GM19239 (cell line): ENCODE measurements at places on chromosomes 7 and 10.

DNA sequence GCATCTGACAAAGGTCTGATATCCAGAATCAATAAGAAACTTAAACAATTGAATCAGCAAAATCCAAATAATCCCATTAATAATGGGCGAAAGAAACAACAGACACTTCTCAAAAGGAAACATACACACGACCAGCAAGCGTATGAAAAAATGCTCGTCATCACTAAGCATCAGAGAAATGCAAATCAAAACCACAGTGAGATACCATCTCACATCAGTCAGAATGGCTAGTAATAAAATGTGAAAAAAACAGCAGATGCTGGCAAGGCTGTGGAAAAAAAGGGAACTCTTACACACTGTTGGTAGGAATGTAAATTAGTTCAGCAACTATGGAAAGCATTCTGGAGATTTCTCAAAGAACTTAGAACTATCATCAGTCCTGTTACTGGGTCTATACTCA, 496.7 kb downstream of the SH2D4B start:
- DNase-seq: no peak

DNA sequence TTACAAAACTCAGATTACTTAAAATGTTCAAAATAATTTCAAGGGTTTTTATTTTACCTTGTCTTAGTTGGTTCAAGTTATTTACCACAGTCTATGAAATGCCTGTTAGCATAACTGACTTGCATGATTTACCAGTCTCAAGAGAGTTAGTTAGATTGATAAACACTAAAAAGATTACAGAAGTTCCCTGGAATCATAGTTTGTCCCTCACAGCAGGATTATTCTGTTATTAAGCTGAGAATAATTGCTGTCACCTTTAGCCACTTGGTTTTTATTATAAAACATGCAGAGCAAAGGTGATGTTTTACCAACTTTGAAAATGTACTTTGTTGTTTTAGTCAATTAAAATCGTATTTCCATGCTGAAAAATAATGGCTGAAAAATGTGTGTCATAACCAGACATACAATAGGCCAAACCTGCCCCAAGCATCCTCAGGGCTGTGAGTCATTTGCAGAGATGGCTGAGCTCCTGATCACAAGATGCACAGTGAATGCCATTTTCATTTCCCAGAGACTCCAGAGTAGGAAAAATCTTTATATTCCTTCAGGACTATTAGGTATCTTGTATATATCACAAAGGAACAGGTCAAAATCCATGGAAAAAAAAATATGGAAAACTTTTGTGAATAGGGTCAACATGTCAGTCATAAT, 87.8 kb upstream of the DKK1 start:
- no peak for DNase-seq

DNA sequence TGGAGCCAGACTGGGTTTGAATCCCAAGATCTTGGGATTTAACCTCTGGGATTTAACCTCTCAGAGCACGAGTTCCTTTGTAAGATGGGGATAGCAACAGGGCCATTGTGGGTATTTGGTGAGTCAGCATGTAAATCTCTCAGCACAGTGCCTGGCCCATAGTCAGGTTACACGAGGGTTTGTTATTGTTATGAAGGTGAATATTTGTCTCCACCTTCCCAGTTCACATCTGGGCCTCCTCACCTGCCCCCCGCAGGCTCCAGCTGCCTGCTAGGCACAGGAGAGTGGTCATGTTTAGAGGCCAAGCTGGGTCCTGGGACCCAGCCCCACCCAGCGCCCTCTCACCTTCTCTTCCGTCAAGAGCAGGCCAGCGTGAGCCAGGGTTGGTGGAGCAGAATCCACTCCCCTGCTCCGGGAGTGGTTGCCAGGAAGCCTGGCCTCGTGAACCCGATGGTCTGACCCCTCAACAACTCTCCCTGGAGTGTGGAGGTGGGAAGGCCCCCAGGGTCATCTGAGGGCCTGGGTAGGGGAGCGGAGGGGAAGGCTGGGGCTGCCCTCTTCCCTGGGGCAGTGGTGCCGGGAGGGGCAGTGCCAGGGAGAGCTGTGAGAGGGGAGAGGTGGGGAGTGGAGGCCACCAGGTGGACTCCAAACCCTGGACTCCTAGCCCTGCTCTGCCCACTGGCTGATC, 26.0 kb downstream of the FAM241B start:
- DNase-seq: no peak

DNA sequence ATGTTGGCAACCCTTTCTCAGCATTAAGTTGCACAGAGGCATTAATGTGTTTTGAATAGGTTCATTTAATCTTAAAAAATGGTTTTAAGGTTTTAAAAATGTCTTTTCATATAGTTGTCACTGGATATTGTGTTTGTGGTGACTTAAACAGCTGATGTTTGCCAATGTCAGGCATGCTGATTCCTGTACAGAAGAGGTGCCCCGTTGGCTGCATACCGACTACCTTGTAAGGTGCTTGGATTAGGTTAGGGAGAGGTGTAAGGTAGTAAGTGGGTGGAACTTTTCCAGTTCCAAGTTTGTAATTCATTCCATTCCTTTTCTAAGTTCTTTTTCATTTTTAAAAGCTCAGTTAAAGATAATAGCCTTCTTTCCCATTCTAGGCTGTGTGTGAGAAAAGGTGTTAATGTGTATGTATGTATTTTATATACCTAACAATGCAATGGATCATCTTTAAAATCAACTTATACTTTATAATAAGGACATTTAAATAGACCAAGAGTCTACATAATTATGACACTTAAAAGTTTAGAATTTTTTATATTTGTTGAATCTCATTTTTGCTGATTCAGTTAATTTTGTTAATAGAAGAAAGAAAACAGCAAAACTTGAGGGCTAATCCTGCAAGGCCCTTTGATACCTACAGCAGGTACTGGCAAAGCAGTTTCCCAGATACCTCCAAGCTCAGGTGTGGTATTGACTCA, 155.2 kb downstream of the LCOR start:
- DNase-seq: no peak

GRCh38 chr7:149606826-149607225, 109.2 kb upstream of the ZNF746 start:
- DNase-seq: no peak

DNA sequence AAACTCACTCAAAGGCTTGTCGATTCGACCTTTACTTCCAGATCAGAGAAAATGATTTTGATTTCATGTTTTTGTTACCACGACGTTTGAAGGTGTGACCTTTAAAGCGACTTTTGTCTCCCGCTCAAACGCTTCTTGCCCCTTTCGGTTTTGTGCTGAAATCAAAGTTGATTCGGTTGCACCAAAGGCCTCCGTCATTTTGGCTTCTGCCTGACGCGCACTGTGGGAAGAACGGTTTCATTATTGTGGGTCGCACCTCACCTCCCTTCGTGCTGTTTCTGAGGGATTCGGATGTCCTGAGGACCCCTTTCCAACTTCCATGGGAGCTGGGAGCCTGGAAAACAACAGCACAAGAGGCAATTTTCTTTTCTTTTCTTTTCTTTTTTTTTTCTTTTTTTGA, 176.9 kb downstream of the DNAJB6 start:
- DNase-seq: no peak

DNA sequence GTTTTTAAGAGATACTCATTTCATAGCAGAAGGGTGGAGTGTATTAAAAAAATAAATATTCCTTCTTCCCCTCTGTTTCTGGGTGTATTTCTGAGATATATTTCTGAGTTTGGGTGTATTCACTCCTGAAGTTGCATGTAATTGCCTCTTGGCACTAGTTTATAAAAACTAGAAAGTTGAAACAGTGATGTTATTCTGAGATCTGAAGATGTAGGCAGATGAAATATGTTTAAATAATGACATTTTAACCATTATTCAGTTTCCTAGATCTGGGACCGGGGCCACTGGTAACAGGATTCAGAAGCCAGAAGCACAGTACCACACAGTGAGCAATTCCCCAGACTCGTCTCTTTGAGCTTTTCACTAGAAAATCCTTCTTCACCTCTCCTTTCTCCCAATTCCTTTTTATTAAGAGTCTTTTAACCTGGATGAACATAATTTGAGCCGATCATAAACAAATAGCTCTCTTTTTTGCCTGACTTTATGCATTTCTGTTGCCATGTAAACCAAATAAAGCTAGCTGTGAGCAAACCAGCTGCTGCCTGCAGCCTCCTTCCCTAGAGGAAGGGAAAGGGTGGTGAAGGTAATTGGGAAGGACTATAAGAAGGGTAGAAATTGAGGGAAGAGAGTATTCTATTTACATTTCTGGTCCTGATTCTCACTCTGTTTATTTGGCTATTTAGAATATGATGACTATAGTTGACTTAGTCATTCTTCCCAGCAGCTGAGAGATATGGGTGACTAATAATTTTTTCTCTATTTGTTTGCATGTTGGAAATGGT, 101.8 kb upstream of the STRIP2 start:
- DNase-seq: no peak

GRCh38 chr10:29830531-29831512, 196.1 kb upstream of the SVIL start:
- DNase-seq: no peak

- DNase-seq: no peak
These were observed 177.7 kb downstream of the SLC25A13 start for GRCh38 chr7:96144260-96144526.

- DNase-seq: no peak
These were observed 105.1 kb upstream of the TCF7L2 start for GRCh38 chr10:112844681-112845544.

- no peak for DNase-seq
These were observed 11.0 kb downstream of the CYREN start for GRCh38 chr7:135159359-135160085.

- DNase-seq: peak; percentile 96
These were observed at the start of gene TYSND1 for GRCh38 chr10:70146489-70147258. Gene TYSND1 (minus strand): TSS chr10:70146700. CDS start chr10:70146586, 114 bp downstream.

DNA sequence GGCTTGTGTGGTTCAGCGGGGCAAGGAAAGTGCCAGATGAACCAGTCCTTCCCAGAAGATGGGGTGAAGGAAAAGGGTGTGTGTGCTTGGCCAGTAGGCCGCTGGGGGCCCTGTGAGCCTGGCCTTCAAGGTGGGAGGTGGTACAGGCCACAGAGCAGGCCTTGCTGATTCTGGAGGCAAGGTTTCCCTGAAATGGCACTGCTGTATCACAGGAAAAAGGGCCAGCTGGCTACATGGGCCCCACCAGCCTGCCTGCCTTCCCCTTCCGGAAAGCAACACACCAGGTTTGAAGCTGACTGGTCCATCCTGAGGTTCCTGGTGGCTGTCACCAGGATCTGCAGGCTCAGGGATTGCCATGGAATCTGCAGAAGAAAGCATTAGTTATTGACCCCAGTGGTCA, 12.5 kb downstream of the MMRN2 start:
- DNase-seq: no peak

- no peak for DNase-seq
These were observed 1.3 kb upstream of the RASSF4 start for GRCh38 chr10:44958196-44958897.

DNA sequence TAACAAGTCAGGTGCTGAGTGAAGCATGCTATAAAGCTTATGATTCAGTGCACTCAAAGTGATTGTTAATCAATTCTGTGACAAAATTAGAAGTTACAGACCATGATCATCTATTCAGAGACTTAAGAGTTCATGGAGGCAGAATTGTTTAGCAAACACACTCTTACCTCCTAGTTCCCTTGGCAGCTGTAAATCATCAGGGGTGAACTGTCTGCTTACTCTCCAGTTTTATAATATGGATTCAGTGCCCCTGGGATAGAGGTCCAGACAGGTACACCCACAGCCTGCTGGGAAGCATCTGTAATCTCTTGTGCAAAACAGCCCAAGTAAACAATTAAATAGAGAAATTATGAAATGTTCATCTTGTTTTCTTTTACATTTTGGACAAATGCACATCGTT, 835.0 kb upstream of the COBL start:
- DNase-seq: no peak

- no peak for DNase-seq
These were observed 14.2 kb upstream of the SLC18A3 start for GRCh38 chr10:49595713-49596492.

GRCh38 chr7:43834463-43835251, 34.7 kb downstream of the MRPS24 start:
- DNase-seq: no peak

DNA sequence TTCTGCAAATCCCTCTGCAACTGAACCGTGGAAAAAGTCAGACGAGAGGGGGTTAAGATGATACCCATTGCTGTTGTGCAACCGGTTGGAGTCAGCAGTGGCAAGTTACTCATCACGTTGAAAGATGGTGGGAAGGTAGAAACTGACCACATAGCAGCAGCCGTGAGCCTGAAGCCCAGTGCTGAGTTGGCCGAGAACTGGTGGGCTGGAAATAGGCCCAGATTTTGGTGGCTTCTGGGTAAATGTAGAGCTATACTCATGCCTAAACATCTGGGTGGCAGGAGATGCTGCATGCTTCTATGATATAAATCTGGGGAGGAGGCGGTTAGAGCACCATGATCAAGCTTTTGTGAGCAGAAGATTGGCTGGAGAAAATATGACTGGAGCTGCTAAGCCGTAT, 78.6 kb downstream of the ARL5B start:
- DNase-seq: no peak

DNA sequence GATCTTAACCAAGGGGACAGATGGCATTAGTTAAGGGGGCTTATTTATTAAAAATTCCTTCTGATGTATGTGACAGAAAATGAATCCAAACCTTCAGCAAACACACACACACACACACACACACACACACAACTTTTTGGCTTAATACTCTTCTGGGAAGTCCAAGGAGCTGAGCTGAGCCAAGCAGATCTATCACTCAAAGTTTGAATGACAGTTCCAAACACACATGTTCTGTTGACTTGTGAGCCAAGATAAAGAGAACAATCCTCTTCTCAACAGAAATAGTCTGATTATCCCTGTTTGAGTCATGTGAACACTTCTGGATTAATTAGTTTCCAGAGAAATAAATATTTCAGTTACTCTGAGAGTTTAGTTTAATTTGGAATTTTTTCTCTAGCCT, 31.5 kb downstream of the KBTBD2 start:
- no peak for DNase-seq

- DNase-seq: no peak
These were observed 409.5 kb downstream of the SUGCT start for GRCh38 chr7:40544221-40544723.
